ENCODE measurements at places on chromosomes 5 and 9. TPM values are rescaled to one million over a fixed set of nuclear protein-coding genes. Genes with fewer than 3 reads are reported as not detected.

- no peak for DNase-seq
These were observed 79.2 kb upstream of the UBTD2 start for GRCh38 chr5:172362755-172363154.

- DNase-seq, result no peak
These were observed 122.4 kb upstream of the NR5A1 start for GRCh38 chr9:124629600-124629999.

DNA sequence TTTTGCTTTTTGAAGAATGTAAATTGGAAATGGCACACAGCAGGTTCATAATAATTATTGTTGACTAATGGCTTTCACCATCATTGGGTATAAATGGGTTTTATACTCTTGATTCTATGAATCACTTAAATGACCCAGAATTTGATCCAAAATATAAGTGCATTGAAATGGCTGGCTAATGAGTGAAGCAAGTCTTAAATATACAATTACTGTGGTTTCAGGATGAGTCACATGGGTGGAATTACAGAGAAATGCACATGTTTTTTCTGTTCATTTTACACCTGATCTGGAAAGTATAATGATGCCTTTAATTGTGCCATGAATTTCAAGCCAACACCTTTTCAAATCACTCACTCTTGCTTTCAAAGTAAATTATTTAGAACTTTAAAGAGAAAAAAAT, 380.8 kb upstream of the CD180 start:
- DNase-seq, result no peak

- no peak for DNase-seq
These were observed 145.9 kb upstream of the TBC1D2 start for GRCh38 chr9:98401140-98402018.

GRCh38 chr5:167823405-167823804, 468.0 kb upstream of the WWC1 start:
- no peak for DNase-seq

DNA sequence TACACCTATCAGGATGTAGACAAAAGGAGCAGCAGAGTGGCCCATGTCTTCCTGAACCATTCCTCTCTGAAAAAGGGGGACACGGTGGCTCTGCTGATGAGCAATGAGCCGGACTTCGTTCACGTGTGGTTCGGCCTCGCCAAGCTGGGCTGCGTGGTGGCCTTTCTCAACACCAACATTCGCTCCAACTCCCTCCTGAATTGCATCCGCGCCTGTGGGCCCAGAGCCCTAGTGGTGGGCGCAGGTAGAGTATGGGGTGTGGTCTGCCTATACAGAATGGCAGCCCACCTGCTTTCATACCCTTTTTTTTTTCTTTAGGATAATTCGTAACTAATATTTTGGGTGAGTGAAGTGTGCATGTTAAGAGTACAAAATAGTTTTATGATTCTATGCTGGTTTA, 1.1 kb downstream of the SLC27A6 start:
- DNase-seq, result no peak

GRCh38 chr9:115133649-115134048, 15.7 kb upstream of the TNC start:
- DNase-seq, result no peak

GRCh38 chr9:94734054-94734754, 7.7 kb downstream of the AOPEP start:
- DNase-seq, result no peak

Gene SUSD1
- total RNA-seq, result 2.3 TPM

Data from naive thymus-derived CD4-positive, alpha-beta T cell (primary cell).